ENCODE measurements at places on chromosomes 7 and 10.

- no peak for DNase-seq
These were observed 749.4 kb downstream of the XPNPEP1 start for GRCh38 chr10:109173937-109174336.

- DNase-seq = no peak
These were observed 2.6 kb upstream of the ZNF503 start for GRCh38 chr10:75403939-75404814.

DNA sequence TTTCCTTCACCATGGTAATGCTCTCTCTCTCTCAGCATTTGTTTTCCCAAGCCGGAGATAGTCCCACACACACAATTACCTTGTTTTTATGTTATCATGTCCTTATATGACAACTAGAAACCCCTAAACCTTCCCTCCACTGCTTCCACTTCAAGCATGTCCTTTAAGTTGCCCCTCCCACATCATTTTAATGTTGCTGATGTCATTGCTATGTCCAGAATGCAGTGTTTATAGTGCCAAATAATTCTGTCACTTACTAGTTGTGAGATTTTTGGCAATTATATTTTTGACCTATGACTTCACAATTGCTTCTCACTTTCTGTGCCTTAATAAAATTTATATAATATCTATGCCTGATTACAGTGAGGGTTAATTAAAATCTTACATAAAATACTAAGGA lies 645.9 kb downstream of the XPNPEP1 start:
- no peak for DNase-seq

DNA sequence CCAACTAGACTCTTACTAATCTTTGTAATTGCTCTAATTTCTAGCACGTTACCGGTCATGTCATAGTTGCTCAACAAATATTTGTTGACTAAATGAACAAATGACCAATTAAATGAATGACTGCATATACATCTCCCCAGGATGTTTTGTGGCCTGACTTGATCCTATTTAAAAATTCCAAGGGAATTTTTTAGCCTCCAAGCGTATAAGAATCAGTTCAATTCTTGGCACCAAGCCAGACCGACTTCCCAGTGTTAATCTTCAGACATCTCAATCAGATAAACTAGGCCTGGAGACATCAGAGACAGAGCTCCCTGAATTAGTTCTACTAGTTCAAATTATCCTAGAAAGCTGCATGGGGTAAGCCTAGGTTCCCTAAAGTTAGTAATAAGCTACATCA lies 96.0 kb downstream of the GSAP start:
- no peak for DNase-seq

DNA sequence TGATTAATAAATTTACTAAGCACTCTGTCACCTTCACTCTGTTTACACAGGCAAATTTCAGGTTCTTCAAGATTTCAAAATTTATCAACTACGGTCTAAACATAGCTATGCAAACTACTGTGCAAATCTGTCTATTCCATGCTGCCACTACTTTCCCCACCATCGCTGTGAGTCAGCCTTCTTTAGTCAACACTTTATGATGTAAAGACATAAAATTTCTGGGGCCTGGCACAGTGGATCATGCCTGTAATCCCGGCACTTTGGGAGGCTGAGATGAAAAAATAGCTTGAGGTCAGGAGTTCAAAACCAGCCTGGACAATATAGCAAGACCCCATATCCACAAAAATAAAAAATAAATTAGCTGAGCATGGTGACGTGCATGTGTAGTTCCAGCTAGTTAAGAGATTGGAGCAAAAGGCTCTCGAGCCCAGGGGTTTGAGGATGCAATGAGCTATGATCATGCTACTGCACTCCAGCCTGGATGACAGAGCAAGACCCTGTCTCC lies 42.6 kb downstream of the CNOT4 start:
- no peak for DNase-seq

DNA sequence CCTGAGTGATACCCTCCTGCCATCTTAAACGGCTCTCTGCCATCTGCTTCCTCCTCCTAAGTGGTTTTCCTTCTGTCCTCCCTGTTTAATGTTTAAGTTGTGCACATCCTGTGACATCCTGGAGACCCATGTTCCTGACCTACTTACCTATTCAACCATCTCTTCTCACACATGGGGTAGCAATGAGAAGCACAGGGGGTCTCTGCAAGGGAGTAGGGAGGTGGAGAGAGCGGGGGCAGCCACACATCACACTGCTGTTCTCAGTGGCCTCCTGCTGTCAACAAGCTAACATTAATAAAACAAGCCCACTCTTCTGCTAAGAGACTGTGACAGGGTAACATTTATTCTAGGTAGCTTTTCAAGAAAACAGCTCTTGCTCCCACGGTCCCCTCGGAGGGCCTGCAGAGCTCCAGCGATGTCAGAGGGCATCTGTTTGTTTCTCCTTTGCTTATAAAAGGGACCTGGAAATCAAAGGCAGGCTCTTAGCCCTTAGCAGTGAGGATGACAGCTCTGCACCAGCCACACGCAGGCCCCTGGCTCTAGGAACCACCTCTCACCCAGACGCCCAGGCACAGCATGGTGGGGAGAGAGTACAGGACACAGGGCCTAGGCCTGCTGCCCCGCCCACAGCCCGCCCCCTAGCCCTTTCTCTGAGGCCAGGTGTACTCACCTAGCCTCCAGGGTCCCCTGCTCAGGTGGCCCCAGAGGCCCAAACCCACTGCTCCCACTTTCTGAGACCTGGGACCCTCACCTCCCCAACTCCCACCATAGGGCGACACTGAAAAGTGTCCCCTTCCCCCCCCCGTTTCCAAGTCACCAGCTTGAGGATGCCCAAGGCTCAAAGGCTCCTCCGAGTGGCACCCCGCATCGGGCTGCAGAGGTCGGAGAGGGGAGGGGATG lies 943 bp upstream of the SLC18A2 start:
- DNase-seq = no peak

- DNase-seq = no peak
These were observed 52.1 kb upstream of the CCAR1 start for GRCh38 chr10:68668972-68669371.

DNA sequence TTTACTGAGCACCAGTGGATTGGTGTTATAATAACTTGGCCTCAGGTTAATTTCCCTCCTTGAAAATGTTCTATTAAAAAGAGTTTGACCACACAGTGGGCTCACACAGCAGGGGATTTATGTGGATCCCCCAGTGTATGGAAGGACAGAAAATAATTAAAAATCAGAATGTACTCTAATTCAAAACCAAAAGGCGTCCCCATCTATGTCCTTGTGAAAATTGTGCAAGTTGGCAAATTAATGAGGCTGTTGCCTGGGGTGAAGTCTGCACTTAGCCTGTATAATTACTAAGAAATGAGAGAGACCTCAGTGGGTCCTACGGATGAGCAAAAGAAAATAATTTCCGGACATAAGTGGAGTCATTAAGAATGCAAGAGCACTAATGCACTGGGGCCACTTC lies 31.1 kb downstream of the PIK3CG start:
- DNase-seq = no peak

- no peak for DNase-seq
These were observed 36.1 kb downstream of the ETV1 start for GRCh38 chr7:13953368-13953767.
